ENCODE measurements at places on chromosomes 4 and X. TPM values are rescaled to one million over a fixed set of nuclear protein-coding genes. Genes with fewer than 3 reads are reported as not detected.

TREX2 gene
- 1.6 TPM for total RNA-seq

NDUFC1 gene
- 55.8 TPM for total RNA-seq

MAGEA2 gene
- total RNA-seq, result not detected

DNA sequence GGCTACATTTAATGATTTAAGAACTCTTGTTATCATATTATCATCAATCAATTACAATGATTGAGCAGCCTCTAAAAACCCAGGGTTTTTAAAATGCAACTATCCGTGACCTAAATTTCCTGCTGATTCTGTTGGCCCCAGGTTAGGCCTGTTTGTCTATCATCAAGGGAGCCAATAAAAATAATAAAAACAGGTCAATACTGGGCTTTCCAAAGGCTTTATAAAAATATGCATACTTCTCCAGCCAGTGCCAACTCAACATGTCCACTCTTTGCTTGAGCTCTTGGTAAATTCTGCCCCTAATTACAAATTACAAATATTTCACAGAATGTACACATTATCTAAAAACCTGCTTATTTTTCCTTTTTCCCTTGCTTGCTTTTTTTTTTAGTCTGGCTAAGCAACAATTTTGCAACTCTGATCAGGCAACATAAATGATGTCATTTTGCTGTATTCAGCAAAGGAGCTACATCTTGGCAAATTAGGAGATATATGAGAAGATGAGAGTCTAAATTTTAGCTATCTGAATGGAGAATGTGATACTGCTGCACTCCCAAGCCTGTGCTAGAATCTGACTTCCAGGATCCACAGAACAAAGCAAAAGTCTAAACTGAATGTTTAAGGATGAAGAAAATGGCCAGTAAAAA is 204.0 kb downstream of the SCFD2 start:
- no peak for ATAC-seq

DNA sequence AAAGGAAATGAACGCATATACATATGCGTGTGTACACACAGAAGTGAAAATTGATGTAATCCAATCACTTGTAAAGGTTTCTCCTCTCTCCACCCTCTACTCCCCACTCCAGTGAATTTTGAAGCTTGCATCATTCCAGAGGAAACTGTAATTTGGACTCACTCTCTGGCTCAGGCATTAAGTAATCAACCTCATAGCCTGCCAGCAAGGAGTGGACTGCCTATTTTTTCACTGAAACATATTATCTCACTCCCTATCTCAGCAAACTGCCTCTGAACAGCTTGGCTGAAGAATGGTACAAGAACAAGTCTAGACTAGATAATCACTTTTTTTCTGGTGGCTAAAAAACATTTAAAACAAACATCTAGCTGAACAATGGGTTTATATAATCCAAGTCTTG is 124.2 kb downstream of the C4orf51 start:
- peak; percentile 87 for ATAC-seq

TMSB15C gene
- 1.5 TPM for total RNA-seq

DNA sequence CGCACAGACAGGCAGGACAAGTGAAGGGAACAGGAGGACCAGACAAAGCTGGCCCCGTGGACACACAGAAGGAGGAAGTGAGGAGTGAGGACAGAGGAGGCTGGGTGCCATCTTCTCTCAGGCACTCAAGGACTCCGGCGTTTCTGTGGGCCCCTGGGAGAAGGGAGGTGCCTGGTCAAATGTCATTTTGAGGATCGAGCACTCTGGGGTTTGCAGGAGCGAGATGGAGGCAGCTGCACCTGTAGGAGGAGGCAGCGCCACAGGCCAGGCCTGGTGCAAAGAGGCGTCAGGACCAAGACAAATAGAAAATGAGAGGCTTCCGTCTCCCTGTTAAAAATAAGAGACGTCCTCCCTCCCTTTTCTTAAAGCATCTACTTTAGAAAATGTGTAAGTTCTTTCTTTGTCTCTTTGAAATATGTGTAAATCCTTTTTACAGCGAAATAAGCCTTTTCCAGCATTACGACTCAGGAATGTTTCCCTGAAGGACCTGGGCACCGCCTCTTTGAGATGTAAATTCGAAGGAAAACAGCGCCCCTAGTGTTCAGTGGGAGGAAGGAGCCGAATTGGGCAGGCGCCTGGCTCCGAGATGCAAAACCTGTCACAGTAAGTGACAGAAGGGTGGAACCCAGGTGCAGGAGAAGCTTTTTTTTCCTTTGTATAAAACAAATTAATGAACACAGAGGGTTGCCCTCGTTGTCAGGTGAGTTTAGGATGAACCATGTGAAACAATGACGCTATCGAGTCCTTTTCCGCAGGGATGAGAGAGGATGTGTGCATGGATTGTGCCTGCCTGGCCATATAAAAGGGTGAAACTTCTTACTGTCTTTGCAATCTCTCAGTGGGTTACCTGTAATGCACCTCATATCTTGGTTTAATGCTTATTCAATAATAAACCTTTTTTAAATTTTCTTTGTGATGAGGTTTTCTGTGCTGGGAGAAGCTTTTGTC is 1.4 kb upstream of the C4orf50 start:
- no peak for ATAC-seq

Data from gastroesophageal sphincter (tissue), 4 donors.